DMS79 treated with DMSO at 0.1 percent for 48 hours (cell line): ENCODE measurements at places on chromosomes 13 and 19.

- no peak for DNase-seq
Measured at GRCh38 chr19:13790354-13790753, 4.9 kb upstream of the ZSWIM4 start.

- no peak for DNase-seq
Measured at GRCh38 chr19:29233591-29233990, 20.6 kb upstream of the UQCRFS1 start.

DNA sequence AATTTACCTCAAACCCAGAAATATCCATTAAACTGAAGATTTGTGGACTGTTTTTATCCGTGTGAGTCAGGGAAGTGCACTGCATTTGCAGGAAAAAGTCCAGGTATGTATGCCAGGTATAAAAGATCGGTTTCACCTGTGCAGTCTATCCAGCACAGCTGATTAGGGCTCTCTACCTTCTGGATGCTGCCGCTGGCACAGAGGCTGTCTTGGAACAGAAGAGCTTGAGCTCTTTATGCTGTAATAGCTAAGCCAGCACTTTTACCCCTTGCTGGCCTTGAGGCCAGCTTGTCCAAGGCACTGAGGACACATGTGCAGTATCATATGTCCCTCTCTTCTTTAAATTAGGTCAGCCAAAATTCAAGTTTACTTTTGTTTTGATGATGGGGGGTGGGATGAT lies 851.0 kb downstream of the DIAPH3 start:
- no peak for DNase-seq

DNA sequence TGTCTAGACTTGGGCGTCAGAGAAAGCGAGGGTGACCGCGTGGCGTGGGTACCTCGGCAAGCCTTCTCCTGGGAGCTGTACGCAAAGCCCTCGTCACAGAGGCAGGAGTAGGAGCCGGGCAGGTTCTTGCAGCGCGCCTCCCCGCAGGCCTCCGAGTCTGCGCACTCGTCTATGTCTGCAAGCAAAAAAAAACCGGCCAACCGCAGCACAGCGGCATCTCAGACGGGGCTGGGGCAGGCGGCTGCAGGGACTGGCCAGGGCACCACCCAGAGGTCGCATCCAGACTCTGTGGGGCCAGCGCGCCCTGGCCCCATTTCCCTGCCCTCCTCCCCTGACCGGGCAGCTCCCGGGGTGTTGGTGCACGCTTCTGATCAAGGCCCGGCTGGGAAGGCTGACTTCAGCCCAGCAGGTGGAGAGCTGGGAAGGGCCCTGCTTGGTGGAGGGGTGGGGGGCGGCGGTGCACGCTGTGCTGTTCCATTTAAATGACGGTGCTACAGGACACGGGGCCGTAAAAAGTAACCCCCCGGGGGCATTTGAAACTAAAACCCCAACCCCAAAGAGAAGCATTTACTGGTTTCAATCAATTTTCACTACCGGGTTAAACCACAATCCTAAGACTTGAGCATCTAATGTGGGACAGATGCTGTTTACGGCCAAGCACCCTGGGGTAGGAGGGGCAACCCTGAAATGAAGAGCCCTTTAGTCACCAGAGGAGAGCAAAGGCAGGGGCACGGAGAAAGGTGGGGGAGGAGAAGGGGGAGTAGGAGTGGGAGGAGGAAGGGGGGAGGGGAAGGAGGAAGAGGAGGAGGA lies 28.2 kb downstream of the GAS6 start:
- peak; percentile 99 for DNase-seq

DNA sequence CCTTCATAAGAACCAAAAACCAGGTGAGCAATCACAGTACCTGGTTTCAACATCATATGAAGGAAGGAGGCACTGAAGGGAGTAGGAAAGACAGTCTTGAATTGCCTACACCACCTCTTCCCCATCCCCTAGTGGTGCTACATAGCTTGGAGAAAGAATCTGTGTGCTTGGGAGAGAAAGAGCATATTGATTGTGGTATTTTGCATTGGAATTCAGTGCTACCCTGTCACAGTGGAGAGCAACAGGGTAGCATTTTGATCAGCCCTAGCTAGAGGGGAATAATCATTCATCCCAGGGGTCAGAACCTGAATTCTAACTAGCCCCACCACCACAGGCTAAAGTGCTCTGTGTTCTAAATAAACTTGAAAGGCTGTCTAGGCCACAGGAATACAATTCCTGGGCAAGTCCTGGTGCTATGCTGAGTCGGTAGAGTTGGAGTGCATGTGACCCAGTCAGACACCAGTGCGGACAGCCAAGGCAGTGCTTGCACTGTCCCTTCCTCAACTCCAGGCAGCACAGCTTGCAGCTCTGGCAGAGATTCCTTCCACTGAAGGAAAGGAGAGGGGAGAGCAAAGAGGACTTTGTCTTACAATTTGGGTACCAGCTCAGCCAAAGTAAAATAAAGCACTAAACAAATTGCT lies 158.7 kb downstream of the VWA8 start:
- no peak for DNase-seq

- DNase-seq: no peak
Measured at GRCh38 chr19:9566729-9567128, 17.6 kb downstream of the ZNF121 start.

- no peak for DNase-seq
Measured at GRCh38 chr19:28239270-28239669, 973.7 kb downstream of the UQCRFS1 start.

DNA sequence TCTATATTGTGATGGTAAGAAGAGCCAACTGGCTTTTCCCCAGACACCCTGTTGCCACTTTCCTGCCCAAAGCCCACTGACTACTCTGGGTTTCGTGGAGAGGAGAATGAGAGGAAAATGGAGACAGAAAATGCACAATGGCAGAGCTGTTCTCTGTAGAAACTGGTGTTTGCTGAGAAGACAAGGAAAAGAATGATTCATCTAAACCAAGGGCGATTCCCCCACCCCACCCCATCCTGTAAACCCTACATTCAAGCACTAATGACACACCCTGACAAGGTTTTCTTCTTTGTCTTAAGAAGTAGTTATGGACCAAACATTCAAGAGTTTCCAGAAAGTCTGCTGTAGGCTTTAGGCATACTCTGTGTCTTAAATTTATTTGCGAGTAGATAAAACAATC lies 68.8 kb downstream of the DOCK9 start:
- DNase-seq: no peak

DNA sequence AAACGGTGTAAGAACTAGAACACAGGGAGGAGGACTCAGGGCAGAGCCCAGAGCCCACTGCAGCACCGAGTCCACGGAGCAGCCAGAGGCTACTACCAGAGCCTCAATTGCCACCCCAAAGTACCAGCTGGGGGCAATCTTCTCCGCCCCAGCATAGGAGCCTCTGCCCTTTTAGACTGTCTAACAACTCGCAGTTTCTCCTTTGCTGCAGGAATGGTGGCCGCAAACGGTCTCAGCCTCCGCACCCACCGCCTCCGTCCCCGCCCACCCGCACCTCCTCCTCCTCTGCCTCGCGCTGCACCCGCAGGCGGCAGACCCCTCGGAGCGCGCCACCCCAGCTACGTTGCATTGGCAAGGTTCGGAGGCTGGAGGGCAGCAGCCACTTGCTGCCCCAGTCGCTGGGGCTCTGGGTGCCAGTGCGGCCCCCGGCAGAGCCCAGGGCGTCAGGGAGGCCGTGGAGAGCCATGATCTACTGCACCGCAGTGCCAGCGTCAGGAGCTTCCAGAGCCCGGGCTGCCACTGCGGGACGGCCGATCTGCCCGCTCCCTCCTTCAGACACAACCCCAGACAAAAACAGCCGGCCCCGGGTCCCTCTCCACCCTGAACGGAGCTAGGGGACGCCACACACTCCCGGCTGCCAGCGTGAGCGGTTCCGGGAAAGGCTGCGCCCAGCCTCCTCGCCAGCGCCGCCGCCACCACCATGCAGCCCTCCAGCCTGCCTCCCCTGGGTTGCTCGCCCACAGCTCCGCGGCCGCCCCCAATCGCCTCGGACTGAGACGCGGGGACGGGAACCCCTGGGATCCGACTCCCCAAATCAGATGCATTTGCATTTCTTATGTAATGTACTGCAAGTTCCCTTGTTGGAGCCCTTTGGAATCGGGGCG lies 1.8 kb downstream of the FGF14 start:
- DNase-seq: peak; percentile 64

GRCh38 chr13:51825165-51825592 lies 19.8 kb downstream of the TMEM272 start:
- no peak for DNase-seq

DNA sequence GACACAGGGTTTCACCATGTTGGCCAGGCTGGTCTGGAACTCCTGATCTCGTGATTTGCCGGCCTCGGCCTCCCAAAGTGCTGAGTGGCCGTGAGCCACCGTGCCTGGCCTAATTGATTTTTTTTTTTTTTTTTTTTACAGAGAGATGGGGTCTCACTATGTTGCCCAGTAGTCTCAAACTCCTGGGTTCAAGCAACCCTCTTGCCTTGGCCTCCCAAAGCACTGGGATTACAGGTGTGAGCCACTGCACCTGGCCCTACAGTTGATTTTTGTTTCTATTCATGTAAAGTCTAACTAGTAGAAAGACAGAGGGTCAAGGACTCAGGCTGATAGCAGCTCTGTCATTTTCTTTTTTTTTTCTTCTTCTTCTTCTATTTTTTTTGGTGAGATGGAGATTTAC lies 21.8 kb downstream of the FGF21 start:
- no peak for DNase-seq

DNA sequence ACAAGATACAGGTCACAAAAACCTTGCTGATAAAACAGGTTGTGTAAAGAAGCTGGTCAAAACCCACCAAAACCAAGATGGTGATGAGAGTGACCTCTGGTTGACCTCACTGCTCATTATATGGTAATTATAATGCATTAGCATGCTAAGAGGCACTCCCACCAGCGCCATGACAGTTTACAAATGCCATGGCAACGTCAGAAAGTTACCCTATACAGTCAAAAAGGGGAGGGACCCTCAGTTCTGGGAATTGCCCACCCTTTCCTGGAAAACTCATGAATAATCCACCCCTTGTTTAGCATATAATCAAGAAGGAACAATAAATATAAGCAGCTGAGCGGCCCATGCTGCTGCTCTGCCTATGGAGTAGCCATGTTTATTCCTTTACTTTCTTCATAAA lies 434.1 kb downstream of the ZNF536 start:
- no peak for DNase-seq

- no peak for DNase-seq
Measured at GRCh38 chr19:55090564-55090963, 14.9 kb downstream of the EPS8L1 start.

GRCh38 chr13:31951215-31951678 lies 80.3 kb upstream of the FRY start:
- no peak for DNase-seq

GRCh38 chr19:55372316-55373081 lies 2.2 kb upstream of the IL11 start:
- DNase-seq: no peak
